ENCODE measurements at places on chromosomes 6 and 20.

- no peak overlapping the region for H3K4me3 ChIP-seq
- no peak for DNase-seq
- H3K36me3 ChIP-seq: no peaks in the 10 kb centered on the region
Observed at GRCh38 chr6:19983374-19983773, 146.2 kb downstream of the ID4 start.

GRCh38 chr20:19699180-19699971 lies 58.7 kb upstream of the RIN2 start:
- H3K27ac ChIP-seq: no peak overlapping the region
- H3K36me3 ChIP-seq: no peaks in the 10 kb centered on the region
- no peak for DNase-seq
- no peak overlapping the region for H3K4me3 ChIP-seq
- no peaks in the 10 kb centered on the region for H3K4me1 ChIP-seq

DNA sequence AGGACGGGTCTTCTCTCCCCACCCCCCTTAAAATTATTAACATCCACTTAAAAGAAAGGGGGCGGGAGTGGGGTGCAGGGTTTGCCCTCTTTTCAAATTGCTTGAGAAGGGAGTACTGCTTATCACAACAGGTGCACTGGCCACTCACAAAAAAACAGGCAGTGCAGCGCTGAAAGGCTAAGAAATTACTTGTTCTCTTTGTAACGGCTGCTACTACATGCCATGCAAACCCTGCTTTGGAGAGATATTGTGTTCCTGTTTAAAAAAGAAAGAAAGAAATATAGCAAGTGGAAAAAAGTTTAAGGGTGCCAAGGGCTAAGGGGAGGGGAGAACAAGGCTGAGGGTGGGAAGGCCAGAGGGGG lies 312.7 kb upstream of the JARID2 start:
- H3K36me3 ChIP-seq: no peaks in the 10 kb centered on the region
- no peaks in the 10 kb centered on the region for H3K4me1 ChIP-seq
- H3K27me3 ChIP-seq: no peaks in the 10 kb centered on the region
- no peak overlapping the region for H3K27ac ChIP-seq

DNA sequence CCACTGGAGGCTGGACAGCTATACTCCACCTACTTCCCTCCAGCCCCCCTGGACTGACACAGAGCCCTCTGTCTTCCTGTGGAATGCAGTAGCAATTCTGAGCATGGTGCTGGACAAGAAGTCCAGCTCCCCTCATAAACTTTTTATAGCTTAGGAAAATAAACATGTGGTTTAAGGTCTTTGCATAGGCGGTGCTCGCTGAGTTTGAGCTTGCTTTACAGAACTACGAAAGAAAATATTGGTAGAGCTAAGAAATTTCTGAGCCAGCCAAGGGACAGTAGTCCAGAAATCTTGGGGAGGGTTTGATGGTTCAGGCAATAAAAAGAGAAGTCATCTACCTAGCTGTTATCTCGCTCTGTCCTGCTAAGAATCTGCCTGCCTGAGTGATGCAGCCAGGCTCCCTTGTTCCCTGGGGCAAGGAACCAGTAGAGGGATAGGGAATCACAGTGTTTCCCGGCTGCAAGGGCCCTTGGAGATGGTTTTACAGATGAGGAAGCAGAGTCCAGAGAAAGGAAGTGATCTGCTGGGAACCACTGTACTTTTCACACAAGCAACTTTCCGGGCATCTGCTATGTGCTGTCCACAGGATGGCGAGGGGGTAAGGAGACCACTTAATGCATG lies 343.4 kb downstream of the CDC5L start:
- H3K4me3 ChIP-seq: no peak overlapping the region
- no peaks in the 10 kb centered on the region for H3K4me1 ChIP-seq
- H3K27me3 ChIP-seq: no peaks in the 10 kb centered on the region
- no peaks in the 10 kb centered on the region for H3K36me3 ChIP-seq
- no peak overlapping the region for H3K27ac ChIP-seq

GRCh38 chr20:39993742-39994141 lies 695.3 kb downstream of the MAFB start:
- H3K27me3 ChIP-seq: no peaks in the 10 kb centered on the region
- H3K4me3 ChIP-seq: no peak overlapping the region
- H3K36me3 ChIP-seq: no peaks in the 10 kb centered on the region

GRCh38 chr6:90458353-90459224 lies 128.3 kb downstream of the MAP3K7 start:
- H3K4me3 ChIP-seq: peak overlapping the region; percentile 52
- H3K27me3 ChIP-seq: no peaks in the 10 kb centered on the region
- no peaks in the 10 kb centered on the region for H3K4me1 ChIP-seq

DNA sequence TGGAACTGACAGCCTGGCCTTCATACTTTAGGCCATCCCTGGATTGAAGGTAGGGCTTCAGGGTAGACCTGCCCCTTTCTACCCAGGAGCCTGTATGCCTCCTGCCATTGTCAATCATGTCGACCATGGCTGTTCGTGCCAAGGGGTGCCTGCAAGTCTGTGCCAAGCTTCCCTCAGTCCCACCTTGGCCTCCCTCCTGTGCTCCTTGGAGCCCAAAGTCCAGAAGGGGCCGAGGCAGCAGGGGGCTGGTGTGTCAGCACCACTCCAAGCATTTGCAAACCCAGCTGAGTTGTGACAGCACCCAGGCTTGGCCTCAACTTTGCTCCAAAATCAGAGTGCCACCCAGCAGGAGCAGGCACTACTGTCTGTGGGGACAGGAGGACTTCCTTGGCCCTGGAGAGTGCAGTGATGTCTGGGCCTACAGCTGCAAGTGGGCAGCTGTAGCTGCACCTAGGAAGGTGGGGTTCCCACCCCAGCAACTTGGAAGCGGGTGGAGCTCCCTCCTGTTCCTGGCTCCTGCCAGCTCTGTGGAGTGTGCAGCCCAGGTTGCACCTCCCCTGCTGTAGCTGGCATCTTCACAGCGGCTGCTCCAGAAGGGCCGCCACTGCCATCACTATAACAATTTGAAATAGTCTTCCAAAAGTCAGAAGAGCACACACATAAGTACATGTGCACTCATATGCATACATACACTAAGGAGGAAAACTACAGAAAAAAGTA lies 1719.3 kb downstream of the HACE1 start:
- H3K4me3 ChIP-seq: no peak overlapping the region
- H3K27me3 ChIP-seq: no peaks in the 10 kb centered on the region
- no peaks in the 10 kb centered on the region for H3K36me3 ChIP-seq

- H3K27me3 ChIP-seq: no peaks in the 10 kb centered on the region
- H3K27ac ChIP-seq: no peak overlapping the region
- H3K4me3 ChIP-seq: no peak overlapping the region
- no peaks in the 10 kb centered on the region for H3K36me3 ChIP-seq
- no peak for DNase-seq
Observed at GRCh38 chr6:150494241-150494640, 105.4 kb upstream of the PLEKHG1 start.

DNA sequence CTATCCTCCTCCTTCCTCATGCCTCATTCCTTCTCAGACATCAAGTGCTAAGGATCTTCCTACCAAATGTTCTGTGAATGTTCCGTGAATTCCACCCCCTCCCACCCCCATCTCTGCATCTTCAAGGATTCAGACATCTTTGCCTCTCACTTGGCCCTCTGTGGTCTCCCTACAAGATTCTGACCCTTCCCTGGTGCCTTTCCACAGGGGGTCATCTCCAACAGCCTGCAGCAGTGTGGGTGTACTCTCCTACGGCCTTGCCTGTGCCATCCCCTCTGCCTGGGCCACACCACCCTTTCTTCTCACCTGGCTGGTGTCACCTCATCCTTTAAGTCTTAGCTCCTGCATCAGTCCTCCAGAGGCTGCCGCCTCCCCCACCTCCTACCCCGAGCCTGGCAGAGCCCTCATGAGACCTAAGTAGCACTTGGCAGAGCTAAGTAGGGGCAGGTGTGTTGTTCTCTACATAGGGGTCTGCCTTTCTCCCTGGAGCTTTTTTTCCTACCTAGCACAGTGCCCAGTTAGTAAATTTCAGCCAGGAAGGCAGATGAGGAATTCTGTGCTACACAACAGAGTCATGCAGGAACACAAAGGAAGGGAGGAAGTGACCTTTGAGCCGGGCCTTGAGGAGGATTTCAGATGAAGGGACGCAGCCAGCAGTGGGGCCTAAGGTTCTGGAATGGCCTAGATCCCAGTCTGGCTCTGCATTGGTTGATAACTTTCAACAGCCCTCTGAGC lies 43.1 kb downstream of the TM9SF4 start:
- H3K4me3 ChIP-seq: no peak overlapping the region
- H3K36me3 ChIP-seq: peaks cover 30% of the 10 kb centered on the region
- H3K27me3 ChIP-seq: no peaks in the 10 kb centered on the region
- DNase-seq: no peak

GRCh38 chr6:150586850-150587359 lies 12.8 kb upstream of the PLEKHG1 start:
- no peaks in the 10 kb centered on the region for H3K36me3 ChIP-seq
- no peaks in the 10 kb centered on the region for H3K27me3 ChIP-seq
- H3K4me1 ChIP-seq: no peaks in the 10 kb centered on the region
- DNase-seq: no peak
- no peak overlapping the region for H3K27ac ChIP-seq

DNA sequence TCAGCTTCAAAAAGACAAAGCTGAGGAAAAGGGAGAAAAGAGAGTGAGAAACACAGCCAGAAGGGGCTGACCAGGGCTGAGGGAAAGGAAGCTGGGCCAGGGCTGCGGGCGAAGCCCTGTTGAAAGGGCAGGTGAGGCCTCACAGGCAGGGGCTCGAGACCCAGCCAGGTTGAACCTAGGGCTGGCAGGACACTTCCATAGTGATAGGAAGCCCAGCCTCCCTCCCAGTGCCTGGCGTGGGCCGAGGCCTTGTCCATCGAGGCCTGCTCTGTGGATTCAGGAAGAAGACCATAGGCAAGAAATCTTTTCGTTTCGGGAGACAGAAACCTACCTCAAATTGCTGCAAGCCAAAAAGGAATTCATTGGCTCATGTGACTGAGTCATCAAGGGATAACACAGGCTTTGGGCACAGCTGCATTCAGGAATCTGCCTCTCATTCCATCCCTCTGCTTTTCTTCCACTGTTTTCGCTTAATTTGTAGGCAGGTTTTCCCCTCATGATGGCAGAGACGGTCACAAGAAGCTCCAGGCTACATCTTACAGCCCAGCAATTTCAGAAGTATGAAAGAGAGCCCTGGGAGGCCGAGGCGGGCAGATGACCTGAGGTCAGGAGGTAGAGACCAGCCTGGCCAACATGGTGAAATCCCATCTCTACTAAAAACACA lies 311.1 kb upstream of the SULF2 start:
- H3K4me1 ChIP-seq: no peaks in the 10 kb centered on the region
- H3K27me3 ChIP-seq: no peaks in the 10 kb centered on the region
- no peak overlapping the region for H3K27ac ChIP-seq

All from thoracic aorta (tissue), 2 donors.